ENCODE measurements at places on chromosomes 6 and 20.

DNA sequence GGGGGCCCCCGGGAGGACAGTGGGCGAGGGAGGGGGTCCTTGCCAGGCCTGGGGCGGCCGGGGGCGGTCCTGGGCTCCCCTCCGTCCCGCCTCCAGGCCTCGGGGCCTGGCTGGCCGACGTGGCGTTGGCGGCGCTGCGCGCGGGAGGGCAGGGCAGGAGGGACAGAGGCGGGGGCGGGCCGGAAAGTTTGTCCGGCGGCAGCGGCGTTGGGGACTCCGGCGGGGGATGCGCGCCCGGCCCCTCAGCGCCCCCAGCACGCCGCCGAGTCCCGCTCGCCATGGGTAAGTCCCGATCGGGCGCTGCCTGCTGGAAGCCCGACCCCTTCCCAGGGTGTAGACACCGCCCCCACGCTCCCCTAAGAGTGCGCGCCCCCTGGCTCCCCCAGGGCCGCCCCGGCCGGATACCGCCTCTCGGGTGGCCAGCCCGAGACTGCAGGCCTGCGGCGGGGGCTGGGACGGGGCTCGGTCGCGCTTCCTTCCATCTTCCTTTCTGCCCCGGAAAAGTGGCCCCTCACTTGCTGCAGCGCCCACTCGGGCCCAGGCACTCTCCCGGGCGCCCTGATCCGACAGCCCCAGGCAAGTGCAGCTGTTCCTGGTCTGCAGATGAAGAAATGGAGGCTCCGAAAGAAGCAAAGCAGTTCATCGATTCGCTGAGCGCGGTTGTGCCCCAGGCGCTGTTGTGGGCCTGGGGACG is at the start of gene SLC2A10:
Gene SLC2A10, plus strand, starts transcription at position 191 of the 694 bp plus-strand sequence. Its CDS starts 88 bp downstream, at position 279.
- DNase-seq = no peak

GRCh38 chr6:161035981-161036263 is 44.4 kb downstream of the MAP3K4 start:
- DNase-seq = no peak

DNA sequence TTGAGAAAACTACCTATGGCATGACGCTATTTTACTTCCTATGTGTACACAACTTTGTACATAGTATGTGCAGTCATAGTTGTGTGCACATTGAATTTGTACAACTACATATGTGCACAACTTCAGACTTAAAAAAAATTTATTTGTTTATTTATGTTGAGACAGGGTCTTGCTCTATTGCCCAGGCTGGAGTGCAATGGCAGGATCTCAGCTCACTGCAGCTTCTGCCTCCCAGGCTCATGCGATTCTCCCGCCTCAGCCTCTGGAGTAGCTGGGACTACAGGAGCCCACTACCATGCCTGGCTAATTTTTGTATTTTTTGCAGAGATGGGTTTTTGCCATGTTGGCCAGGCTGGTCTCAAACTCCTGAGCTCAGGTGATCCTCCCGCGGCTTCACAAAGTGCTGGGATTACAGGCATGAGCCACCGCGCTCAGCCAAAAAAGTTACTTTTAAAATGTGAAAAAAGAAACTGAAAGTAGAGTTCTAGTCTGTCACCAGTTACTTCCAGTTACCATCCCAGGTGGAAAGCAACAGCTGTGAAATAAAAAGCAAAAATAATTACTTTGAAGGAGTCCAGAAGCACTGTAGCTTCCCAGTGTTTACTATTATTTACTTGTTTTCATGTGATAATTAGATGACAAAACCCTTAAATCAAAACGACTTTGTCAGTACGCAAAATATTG is 1.7 kb upstream of the ZKSCAN8 start:
- peak; percentile 21 for DNase-seq

GRCh38 chr20:51661609-51662178 is 106.5 kb downstream of the ATP9A start:
- peak; percentile 35 for DNase-seq

- no peak for DNase-seq
These were observed 104.1 kb downstream of the B3GAT2 start for GRCh38 chr6:70852667-70853246.

- peak; percentile 16 for DNase-seq
These were observed 57.3 kb downstream of the LINC00237 start for GRCh38 chr20:21048841-21049273.

GRCh38 chr6:101458336-101458735 is 64.8 kb downstream of the GRIK2 start:
- no peak for DNase-seq

DNA sequence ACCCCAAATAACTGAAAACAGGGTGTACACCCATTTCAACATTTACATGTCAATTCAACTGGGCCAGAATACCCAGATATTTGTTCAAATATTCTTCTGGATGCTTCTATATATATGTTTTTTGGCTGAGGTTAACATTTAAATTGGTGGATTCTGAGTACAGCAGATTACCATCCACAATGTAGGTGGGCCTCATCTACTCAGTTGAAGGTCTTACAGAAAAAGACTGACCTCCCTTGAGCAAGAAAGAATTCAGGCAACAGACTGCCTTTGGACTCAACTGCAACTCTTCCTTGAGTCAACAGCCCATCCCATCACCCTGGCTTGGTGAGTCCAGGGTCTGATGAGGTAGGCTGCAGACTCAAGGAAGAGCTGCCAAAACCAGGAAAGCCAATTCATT is 84.1 kb downstream of the ATG5 start:
- DNase-seq = no peak

DNA sequence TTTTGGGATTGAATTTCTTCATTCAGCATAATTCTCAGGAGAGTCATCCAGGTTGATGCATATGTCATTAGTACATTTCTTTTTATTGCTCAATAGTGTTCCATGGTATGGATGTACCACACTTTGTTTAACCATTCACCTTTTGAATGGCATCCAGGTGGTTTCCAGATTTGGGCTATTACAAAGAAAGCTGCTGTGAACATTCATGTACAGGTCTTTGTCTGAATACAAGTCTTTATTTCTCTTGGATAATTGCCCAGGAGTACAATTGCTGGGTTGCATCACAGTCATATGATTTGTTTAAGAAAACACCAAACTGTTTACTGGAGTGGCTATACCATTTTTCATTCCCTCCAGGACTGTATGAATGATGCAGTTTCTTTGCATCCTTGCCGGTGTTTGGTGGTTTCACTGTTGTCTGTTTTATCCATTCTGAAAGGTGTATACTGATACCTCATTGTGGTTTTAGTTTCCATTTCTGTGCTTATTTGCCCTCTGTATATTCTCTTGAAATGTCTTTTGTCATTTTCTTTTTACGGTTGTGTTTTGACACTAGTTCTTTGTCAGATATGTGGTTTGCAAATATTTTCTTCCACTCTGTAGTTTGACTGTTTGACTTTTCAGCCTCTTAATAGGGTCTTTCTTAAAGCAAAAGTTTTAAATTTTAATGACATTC is 8.8 kb downstream of the CDKAL1 start:
- DNase-seq = no peak

- no peak for DNase-seq
These were observed 155.3 kb downstream of the DHX35 start for GRCh38 chr20:39117491-39117890.

DNA sequence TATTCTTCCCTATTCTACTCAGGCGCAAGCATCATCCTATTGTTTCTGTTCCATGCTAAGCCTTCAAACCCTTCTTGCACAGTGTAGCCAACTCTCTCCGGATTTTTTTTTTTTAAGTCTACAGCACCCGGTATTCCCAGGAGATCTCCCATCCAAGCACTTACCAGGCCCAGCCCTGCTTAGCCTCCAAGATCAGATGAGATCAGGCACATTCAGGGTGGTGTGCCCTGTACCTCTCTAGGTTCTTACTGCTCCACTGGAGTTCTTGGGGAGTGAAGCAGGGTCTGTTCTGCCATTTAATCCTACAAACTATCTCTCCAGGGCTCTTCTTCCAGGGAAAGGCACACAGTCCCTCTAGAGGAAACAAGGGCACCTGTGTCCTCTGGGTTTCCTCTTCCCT is 14.9 kb upstream of the NUP153 start:
- DNase-seq = no peak

DNA sequence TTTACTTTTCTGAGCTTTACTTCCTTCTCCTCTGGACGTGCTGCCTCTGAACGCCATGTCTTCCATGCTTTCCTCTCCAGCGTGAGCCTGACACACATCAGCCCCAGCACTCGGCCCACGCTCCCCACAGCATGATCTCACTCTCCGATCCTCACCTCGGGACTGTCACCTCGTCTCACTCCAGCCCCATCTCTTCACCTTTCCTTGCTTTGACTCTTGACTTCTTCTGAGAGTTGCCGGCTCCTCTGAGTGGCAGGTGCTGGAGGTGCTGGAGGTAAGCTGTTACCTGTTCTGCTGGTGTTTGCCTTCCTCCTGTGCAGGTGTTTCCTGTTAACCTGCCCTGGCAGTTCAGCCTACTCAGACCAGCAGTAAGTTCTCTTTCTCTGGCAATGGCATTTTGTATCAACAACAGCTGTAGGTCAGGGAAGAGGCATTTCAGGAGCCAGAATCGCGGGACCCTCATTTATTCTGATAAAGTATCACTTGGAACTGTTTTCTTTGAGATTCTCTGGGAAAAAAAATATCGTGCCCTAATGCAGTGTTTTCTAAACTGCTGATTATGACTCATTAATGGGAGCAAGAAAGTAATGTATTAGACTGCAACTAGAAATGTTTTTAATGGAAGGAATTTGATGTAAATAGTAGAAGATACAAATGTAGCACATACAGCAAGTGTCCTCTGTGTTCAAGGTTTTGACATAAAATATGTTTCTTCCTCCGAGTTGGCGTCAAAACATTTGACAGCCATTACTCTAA is 106.5 kb downstream of the ARID1B start:
- no peak for DNase-seq

- no peak for DNase-seq
These were observed 25.7 kb downstream of the DTD1 start for GRCh38 chr20:18613553-18613952.

- DNase-seq = no peak
These were observed 19.8 kb upstream of the ENPP1 start for GRCh38 chr6:131787766-131788712.

DNA sequence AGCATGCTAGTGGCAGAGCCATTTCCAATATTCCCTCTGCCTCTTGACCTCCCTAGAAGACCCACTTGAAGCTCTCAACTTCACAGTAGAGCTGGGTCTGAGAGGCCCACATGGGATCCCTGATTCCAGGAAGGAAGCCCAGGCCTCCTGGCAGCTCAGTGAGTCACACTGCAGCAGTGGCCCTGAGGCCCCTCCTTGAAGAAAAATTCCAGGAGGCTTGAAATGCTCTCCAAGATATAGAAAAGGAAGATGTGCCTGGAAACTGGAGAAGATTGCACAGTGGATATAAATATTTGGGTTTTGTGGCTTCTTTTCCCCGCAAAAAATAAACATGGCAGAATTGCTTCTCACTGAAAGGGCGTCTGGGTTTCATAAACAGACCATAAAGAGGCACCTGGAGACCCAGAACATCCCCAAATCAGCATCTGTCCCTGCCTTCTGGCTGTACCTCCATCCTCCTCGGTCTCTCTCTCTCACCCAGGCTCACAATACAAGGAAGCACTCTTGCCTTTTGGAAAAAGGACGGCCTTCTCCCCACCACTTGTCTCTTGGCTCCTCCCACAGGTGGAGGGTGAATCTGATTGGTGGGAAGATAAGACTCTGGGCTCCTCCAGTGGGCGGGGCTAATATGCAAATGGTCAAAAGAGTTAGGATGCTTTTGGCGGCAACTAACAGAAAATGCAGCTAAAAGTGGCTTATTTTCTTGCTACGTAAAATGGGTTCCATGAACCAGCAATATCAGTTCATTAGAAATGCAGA is 200.0 kb upstream of the SULF2 start:
- no peak for DNase-seq

GRCh38 chr6:151119823-151120524 is 119.8 kb upstream of the AKAP12 start:
- no peak for DNase-seq

- no peak for DNase-seq
These were observed 206.8 kb upstream of the QKI start for GRCh38 chr6:163207431-163208383.

- no peak for DNase-seq
These were observed 52.2 kb downstream of the GFRAL start for GRCh38 chr6:55379471-55379870.

- no peak for DNase-seq
These were observed 8.8 kb upstream of the MYT1 start for GRCh38 chr20:64155258-64156135.

- peak; percentile 71 for DNase-seq
These were observed 12.5 kb upstream of the SIRPB2 start for GRCh38 chr20:1503564-1504227.

- DNase-seq = no peak
These were observed 260.1 kb downstream of the BTBD3 start for GRCh38 chr20:12177657-12178293.

GRCh38 chr20:57224641-57225138 is 41.8 kb downstream of the BMP7 start:
- no peak for DNase-seq

DNA sequence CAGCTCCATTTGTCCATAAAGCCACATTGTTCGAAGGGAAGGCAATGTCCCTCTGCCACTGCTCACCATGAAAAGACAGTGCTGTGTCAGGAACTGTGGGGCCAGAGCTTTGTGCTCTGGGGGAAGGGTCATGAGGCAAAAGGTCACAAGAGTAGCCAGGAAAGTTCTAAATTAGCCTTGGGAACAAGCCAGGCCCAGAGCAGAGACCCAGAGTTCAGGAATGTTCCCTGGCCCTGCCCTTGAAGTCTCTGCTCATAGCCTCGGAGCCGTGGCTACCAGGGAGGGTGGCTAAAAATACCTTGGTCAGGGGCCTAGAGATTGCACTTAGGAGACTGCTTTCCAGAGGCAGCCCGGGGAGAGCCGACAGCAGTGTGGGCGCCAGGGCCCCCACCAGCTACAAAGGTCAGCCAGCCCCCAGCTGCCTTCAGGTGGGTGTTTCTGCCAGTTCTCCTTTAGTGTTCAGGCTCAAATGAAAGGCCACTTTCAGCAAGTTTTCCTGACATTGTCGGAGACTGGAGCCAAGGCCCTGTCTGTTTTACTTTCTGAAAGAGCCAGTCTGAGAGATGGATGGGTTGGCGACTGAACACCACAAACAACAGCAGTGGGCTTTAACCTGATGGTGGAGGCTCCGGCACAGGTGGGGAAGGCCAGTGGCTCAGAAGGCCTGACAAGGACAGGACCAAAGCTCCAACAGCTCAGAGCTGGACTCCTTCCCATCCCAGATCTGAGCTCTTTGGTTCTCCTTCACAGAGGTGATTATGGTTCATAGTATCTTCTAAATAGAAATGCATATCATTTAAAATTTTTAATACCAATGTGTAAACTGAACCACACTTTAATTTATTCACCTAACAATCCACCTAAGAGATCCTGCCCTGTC is 76.2 kb downstream of the CDH26 start:
- DNase-seq = no peak

DNA sequence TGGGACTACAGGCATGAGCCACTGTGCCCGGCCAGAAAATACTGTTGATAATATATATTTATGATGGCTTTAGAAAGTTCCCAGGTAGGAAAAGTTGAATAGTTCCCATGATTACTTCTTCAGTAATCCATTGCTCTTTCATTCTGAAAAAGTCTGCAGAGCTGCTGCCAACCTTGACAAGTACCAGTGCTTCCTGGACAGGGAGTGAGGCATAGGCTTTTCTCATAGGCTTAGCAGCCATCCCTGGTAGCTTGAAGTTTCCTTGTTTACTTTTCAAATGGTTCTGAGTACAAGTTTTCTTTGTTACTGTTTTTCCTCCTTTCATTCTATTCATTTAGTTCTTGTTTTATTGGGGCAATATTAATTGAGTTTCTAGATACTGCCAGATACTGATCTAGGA is 7.8 kb downstream of the RWDD1 start:
- no peak for DNase-seq

- no peak for DNase-seq
These were observed 10.8 kb upstream of the MAN1A1 start for GRCh38 chr6:119360262-119360915.

- DNase-seq = no peak
These were observed 2.1 kb downstream of the KHDRBS2 start for GRCh38 chr6:62283796-62284411.

- no peak for DNase-seq
These were observed 77.8 kb downstream of the OR2B2 start for GRCh38 chr6:27834384-27834783.

Data from central memory CD4-positive, alpha-beta T cell (primary cell).